ENCODE measurements at places on chromosomes 2 and 18. TPM values are rescaled to one million over a fixed set of nuclear protein-coding genes. Genes with fewer than 3 reads are reported as not detected.

DNA sequence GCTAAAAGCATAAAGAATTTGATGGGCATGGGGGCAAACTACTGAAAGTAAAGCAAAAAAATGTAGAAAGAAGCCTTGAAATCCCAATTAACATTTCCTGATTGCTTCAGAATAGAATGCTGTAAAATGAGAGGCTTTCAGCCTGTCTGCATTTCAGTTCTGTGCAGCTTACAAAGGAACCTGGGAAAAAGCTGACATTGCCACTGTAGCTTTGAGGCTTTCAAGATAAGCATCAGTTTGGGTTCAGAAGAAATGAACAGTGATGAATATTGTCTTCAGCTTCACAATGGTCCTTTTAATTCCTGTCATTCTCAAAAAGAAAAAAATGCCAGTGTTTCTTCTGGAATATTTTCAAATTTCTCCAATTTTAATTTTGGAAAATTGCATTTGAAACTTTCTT is 242.7 kb downstream of the LRRTM1 start:
- H3K27ac ChIP-seq, result no peak overlapping the region
- H3K4me3 ChIP-seq, result no peak overlapping the region
- no peaks in the 10 kb centered on the region for H3K27me3 ChIP-seq
- H3K4me1 ChIP-seq, result peaks cover 4% of the 10 kb centered on the region
- H3K36me3 ChIP-seq, result no peaks in the 10 kb centered on the region
- no peak for DNase-seq

DNA sequence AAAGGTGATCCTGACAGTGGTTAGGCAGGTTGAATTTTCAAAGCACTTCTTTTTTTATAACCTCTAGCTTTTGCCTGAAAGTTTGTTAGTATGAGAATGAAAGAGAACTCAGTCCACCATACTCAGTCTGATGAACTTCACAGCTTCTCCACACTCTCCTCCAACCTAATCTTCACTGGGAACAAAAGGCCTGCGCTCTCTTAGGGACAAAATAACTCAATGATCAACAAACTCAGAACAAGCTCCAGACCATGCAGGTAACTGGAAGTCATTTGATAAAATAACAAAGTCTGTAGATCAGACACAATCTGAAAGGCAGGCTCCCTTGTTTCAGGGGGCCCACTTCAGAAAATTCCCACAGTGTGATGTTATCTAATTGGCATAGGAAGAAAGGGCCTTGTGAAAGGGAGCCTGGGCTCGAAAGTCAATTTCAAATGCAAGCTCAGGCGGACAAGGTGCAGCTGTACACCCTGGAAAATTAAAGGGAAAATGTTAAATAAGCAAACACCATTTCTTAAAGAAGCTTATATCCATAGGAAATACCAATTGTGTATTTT is 142.2 kb downstream of the STK39 start:
- peaks cover 6% of the 10 kb centered on the region for H3K4me1 ChIP-seq
- DNase-seq, result no peak
- no peaks in the 10 kb centered on the region for H3K27me3 ChIP-seq

GRCh38 chr2:42569116-42569711 is 782 bp downstream of the MTA3 start:
- H3K27ac ChIP-seq, result peak overlapping the region; percentile 92
- H3K4me3 ChIP-seq, result peak overlapping the region; percentile 84
- no peak for DNase-seq
- peaks cover 11% of the 10 kb centered on the region for H3K36me3 ChIP-seq
- no peaks in the 10 kb centered on the region for H3K27me3 ChIP-seq

- H3K4me1 ChIP-seq, result peaks cover 2% of the 10 kb centered on the region
- no peaks in the 10 kb centered on the region for H3K36me3 ChIP-seq
- peaks cover 30% of the 10 kb centered on the region for H3K27me3 ChIP-seq
- no peak for DNase-seq
Observed at GRCh38 chr2:129885735-129886134, 93.7 kb upstream of the RAB6C start.

- H3K36me3 ChIP-seq, result no peaks in the 10 kb centered on the region
- H3K27me3 ChIP-seq, result no peaks in the 10 kb centered on the region
- H3K27ac ChIP-seq, result peak overlapping the region; percentile 92
- H3K4me1 ChIP-seq, result peaks cover 10% of the 10 kb centered on the region
Observed at GRCh38 chr2:240893363-240893844, 2.6 kb downstream of the MAB21L4 start.

GRCh38 chr2:3102922-3103569 is 274.6 kb downstream of the EIPR1 start:
- DNase-seq, result no peak
- H3K4me1 ChIP-seq, result peaks cover 19% of the 10 kb centered on the region
- no peaks in the 10 kb centered on the region for H3K36me3 ChIP-seq
- H3K27me3 ChIP-seq, result peaks cover 11% of the 10 kb centered on the region

DNA sequence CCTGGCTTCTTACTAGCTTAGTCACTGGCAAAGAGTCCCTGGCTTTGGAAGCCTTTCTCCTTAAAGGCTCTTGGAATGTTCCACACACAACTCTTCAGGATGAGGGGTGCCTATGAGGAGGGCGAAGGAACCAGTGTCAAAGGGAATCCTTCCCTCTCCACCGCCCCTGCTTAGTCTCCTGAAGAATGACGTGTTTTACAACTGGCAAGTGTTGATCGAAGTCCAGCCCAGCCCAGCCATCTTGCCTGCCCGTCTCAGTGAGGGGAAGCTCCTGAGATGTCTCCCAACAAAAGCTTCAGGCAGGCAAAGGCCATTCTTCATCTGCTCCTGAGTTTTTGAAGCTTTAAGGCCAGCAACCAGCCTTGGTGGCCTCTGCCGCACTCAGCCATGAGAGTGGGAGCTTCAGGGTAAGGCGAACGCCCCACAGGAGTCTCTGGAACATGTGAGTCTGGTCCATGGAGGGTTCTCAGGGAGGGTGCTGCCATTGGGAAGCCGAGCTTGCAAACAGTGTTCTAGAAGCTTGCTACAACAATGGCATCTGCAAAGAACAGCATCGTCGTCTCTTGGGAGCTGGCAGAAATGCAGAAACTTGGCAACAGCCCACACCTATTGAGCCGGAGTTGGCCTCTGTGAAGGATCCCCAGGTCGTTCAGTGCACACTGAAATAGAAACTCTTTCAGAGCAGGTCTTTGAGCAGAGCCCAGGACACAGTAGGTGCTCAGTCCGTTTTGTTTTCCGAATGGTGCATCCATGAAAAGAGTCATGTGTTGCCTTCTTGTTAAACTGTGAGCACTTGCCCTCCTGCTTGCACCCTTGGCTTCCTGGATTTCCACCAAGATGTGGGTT is 220.7 kb downstream of the SEPTIN10 start:
- no peak for DNase-seq
- H3K4me1 ChIP-seq, result no peaks in the 10 kb centered on the region
- peaks cover 11% of the 10 kb centered on the region for H3K27me3 ChIP-seq
- H3K27ac ChIP-seq, result no peak overlapping the region

DNA sequence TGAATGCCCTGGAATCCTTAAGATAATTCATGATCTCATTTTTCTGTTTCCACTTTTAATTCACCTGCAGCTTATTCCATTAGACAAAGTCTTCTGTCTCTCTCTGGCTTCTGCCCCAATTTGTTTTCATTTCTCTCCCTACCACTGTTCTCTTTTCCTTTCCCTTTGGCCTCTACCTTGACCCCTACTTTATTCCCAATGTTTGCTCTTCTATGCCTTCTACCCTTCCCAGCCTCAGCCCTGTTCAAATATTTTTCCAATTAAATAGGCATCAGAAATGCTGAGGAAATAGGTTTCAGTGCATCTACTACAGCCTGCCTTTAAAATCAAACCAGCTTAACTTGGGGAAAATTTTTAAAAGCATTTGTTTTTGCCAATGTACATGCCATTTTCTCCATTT is 443.7 kb upstream of the CWC22 start:
- H3K27ac ChIP-seq, result no peak overlapping the region
- H3K27me3 ChIP-seq, result no peaks in the 10 kb centered on the region
- no peak for DNase-seq
- peaks cover 9% of the 10 kb centered on the region for H3K4me1 ChIP-seq
- no peak overlapping the region for H3K4me3 ChIP-seq

- H3K27me3 ChIP-seq, result no peaks in the 10 kb centered on the region
- peaks cover 10% of the 10 kb centered on the region for H3K36me3 ChIP-seq
- H3K4me3 ChIP-seq, result no peak overlapping the region
- H3K27ac ChIP-seq, result no peak overlapping the region
Observed at GRCh38 chr2:69933254-69933828, 18.4 kb downstream of the MXD1 start.

- peaks cover 23% of the 10 kb centered on the region for H3K4me1 ChIP-seq
- H3K27me3 ChIP-seq, result peaks cover 7% of the 10 kb centered on the region
- H3K4me3 ChIP-seq, result no peak overlapping the region
Observed at GRCh38 chr2:38863061-38863695, 12.6 kb downstream of the DHX57 start.

DNA sequence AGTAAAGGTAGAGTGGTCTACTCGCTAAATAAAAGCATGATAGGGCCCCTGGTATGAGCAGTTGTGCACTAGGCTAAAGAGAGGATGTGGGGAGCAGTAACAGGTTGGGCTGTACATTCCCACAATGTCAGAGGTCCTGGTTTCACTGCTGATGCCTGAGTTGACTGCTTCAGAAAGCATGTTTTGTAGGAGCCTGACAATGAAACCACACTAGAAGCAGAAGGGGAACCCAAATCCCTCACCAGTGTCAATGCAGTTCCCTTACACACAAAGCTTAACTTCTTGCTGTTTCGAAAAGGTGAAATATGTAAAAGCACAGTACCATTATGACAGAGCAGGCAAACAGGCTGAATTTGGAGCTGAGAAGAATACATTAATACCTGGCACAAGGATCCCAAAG is 291.7 kb upstream of the KYNU start:
- no peaks in the 10 kb centered on the region for H3K36me3 ChIP-seq
- peaks cover 7% of the 10 kb centered on the region for H3K4me1 ChIP-seq
- no peak for DNase-seq
- H3K27ac ChIP-seq, result no peak overlapping the region

DNA sequence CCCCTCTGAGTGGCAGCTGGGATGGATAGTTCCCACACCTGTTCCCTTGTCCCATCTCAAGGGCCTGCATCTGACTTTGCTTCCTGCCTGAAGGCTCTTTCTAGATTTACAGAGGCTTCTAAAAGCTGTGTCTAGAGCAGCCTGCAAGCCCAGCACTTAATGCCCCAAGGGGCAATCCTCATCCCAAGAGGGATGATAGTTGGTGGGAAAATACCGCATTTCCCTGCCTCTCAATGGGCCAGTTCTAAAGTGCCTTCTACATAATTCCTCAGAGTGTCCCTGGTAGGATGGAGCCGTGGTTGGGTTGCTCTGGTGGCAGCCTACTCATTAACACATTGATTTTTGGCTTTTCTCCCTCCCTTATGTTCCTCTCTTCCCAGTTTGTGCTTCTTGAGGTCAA is 29.5 kb downstream of the LAMA3 start:
- H3K36me3 ChIP-seq, result no peaks in the 10 kb centered on the region
- H3K4me1 ChIP-seq, result peaks cover 13% of the 10 kb centered on the region
- H3K27me3 ChIP-seq, result peaks cover 4% of the 10 kb centered on the region
- DNase-seq, result no peak
- no peak overlapping the region for H3K27ac ChIP-seq
- H3K4me3 ChIP-seq, result no peak overlapping the region

DNA sequence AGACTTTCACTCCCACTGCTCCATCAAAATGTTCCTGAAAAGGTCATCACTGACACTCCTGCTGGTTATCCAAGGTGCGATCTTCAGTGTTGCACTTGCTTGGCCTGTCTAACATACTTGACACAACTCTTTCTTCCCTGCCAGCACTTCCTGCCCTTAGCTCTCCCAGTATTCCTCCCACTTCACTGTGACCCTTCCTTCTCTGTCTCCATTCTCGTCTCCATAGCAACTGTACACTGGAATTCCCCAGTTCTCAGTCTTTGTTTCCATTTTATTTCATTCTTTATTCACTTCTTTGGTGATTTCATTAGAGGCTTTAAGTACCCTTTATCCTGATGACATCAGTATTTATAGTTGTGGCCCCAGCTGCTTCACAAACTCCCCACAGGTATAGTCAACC is 333.0 kb downstream of the IRS1 start:
- no peaks in the 10 kb centered on the region for H3K36me3 ChIP-seq
- H3K4me1 ChIP-seq, result no peaks in the 10 kb centered on the region
- H3K27me3 ChIP-seq, result no peaks in the 10 kb centered on the region
- no peak overlapping the region for H3K27ac ChIP-seq
- no peak for DNase-seq
- H3K4me3 ChIP-seq, result no peak overlapping the region

GRCh38 chr18:46141199-46141598 is 37.0 kb downstream of the HAUS1 start:
- no peak overlapping the region for H3K4me3 ChIP-seq
- H3K27ac ChIP-seq, result no peak overlapping the region
- no peak for DNase-seq
- no peaks in the 10 kb centered on the region for H3K36me3 ChIP-seq
- no peaks in the 10 kb centered on the region for H3K4me1 ChIP-seq

PTPRM gene
- total RNA-seq, result 22.4 TPM

FBLN7 gene
- total RNA-seq, result 9.3 TPM

HDHD2 gene
- total RNA-seq, result 47.2 TPM
